GM23248 (cell line): ENCODE measurements at places on chromosomes 7 and 10. TPM values are rescaled to one million over a fixed set of nuclear protein-coding genes. Genes with fewer than 3 reads are reported as not detected.

DNA sequence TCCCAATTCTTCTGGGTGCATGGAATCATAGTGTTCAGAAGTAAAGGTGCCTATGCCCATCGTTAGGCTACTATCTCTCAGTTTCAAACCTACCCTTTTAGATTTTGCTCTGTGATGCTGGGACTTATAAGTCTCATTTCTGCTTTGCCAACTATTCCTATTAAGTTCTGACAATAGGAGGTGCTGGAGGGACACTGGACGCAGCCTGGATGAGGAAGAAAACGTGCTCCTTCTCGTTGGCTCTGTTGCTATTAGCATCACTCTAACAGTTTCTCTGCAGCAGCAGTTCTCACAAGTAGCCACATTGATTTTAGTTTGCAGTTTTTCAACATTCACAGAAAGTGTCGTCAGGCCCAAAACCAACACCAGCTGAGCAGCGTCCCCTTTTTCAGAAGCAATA is 72.4 kb downstream of the ABCC2 start:
- H3K4me3 ChIP-seq, result no peak overlapping the region
- no peak overlapping the region for H3K27ac ChIP-seq
- no peaks in the 10 kb centered on the region for H3K36me3 ChIP-seq
- no peaks in the 10 kb centered on the region for H3K4me1 ChIP-seq
- peak; percentile 88 for DNase-seq

GRCh38 chr10:22681783-22682183 is 32.6 kb downstream of the PIP4K2A start:
- DNase-seq, result peak; percentile 90
- H3K27ac ChIP-seq, result peak overlapping the region; percentile 84
- no peaks in the 10 kb centered on the region for H3K27me3 ChIP-seq
- no peaks in the 10 kb centered on the region for H3K36me3 ChIP-seq

GRCh38 chr10:32948451-32948850 is 9.6 kb downstream of the ITGB1 start:
- H3K4me3 ChIP-seq, result peak overlapping the region; percentile 84
- no peaks in the 10 kb centered on the region for H3K27me3 ChIP-seq
- peaks cover 81% of the 10 kb centered on the region for H3K4me1 ChIP-seq
- no peak for DNase-seq
- H3K36me3 ChIP-seq, result peaks cover 10% of the 10 kb centered on the region; the same call in 1 of the 2 replicates

DNA sequence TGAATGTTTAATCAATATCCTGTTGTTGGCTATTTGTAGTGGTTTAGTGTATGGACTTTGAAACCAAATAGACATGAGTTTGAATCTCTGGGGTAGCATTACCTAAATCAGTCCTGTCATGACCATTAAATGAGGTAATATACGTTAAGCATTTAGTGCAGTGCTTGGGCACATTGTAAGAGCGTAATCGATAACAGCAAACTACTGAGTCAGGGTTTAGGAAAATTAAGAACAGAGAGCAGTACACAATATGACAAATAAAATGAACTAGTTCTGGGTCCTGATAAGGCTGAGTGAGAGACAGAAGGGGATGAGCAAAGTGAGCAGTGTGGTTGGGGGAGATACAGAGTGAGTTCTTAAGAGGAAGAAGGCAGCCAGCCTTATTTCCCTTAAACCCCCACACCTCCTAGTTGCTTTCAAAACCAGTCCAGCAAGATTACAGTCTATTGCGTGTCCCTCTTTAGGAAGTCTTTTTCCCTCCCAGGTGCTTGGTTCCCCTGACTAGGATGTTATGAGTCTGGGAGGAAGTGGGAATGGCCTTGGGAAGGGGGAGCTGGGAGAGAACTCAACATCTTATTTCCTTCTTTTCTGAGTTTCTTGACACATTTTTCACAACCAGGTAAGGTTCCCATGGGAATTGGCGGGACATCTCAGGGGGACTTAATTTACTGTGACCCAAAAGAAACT is 171.0 kb downstream of the SND1 start:
- H3K27ac ChIP-seq, result no peak overlapping the region
- no peaks in the 10 kb centered on the region for H3K36me3 ChIP-seq
- DNase-seq, result no peak
- no peak overlapping the region for H3K4me3 ChIP-seq
- no peaks in the 10 kb centered on the region for H3K27me3 ChIP-seq

DNA sequence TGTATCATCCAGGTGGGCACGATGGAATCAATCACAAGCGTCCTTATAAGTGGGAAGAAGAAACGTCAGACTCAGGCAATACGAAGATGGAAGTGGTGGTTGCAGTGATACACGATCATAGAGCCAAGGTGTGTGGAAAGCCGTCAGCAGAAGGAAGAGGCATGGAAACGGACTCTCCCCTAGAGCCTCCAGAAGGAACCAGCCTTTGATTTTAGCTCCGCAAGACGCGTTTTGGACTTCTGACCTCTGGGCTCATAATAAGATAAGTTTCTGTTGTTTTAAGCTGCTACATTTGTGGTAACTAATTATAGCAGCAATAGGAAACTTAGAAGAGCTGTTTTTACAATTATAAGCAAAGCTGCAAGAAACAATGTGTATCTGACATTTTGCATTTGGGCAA is 14.8 kb downstream of the FANK1 start:
- DNase-seq, result no peak
- no peaks in the 10 kb centered on the region for H3K4me1 ChIP-seq
- no peak overlapping the region for H3K4me3 ChIP-seq
- H3K27ac ChIP-seq, result no peak overlapping the region
- no peaks in the 10 kb centered on the region for H3K36me3 ChIP-seq

DNA sequence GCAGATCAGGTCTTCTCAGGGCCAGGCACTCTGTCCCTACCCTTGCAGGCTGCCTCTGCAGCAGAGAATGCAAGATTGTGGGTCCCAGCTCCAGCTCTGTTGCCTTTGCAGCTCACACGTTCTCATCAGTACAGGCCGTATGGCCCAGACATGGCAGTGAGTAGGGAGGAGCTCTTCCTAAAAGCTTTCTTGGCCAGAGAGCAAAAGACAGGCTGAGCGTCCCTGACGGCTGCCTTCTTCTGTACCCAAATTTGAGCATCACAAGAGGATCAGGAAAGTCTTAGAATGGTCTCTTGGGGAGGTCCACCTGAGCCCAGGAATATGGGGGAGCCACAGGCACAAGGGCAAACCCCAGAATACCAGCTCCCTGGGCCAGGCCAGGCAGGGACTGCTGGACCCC is 266.3 kb upstream of the ZMIZ1 start:
- peak; percentile 44 for DNase-seq
- H3K4me1 ChIP-seq, result peaks cover 53% of the 10 kb centered on the region
- no peaks in the 10 kb centered on the region for H3K27me3 ChIP-seq
- no peaks in the 10 kb centered on the region for H3K36me3 ChIP-seq
- 0 out of 2 replicates have a peak overlapping the region, but pooled peaks have one; percentile 7 for H3K4me3 ChIP-seq

GRCh38 chr10:31011665-31012022 is 20.0 kb downstream of the ZNF438 start:
- peaks cover 19% of the 10 kb centered on the region for H3K4me1 ChIP-seq
- no peak overlapping the region for H3K4me3 ChIP-seq
- no peak for DNase-seq

- no peaks in the 10 kb centered on the region for H3K4me1 ChIP-seq
- H3K27ac ChIP-seq, result no peak overlapping the region
- H3K36me3 ChIP-seq, result peaks cover 22% of the 10 kb centered on the region
Measured at GRCh38 chr10:26534384-26534783, 96.2 kb downstream of the APBB1IP start.

GRCh38 chr7:115471891-115472290 is 550.0 kb downstream of the MDFIC start:
- H3K27me3 ChIP-seq, result no peaks in the 10 kb centered on the region
- no peak overlapping the region for H3K27ac ChIP-seq
- no peak overlapping the region for H3K4me3 ChIP-seq
- peak; percentile 46 for DNase-seq
- no peaks in the 10 kb centered on the region for H3K36me3 ChIP-seq

Gene CROT
- 11.9 and 13.4 TPM in 2 replicates for total RNA-seq

Gene LIPK
- not detected in 2 replicates for total RNA-seq

Gene TDRD1
- not detected in 2 replicates for total RNA-seq

Gene MSS51
- total RNA-seq, result 1.0 and 1.5 TPM in 2 replicates

Gene CCL26
- not detected in 2 replicates for total RNA-seq

Gene RNLS
- 15.3 and 23.1 TPM in 2 replicates for total RNA-seq
